ENCODE measurements at places on chromosomes 5 and 9.

DNA sequence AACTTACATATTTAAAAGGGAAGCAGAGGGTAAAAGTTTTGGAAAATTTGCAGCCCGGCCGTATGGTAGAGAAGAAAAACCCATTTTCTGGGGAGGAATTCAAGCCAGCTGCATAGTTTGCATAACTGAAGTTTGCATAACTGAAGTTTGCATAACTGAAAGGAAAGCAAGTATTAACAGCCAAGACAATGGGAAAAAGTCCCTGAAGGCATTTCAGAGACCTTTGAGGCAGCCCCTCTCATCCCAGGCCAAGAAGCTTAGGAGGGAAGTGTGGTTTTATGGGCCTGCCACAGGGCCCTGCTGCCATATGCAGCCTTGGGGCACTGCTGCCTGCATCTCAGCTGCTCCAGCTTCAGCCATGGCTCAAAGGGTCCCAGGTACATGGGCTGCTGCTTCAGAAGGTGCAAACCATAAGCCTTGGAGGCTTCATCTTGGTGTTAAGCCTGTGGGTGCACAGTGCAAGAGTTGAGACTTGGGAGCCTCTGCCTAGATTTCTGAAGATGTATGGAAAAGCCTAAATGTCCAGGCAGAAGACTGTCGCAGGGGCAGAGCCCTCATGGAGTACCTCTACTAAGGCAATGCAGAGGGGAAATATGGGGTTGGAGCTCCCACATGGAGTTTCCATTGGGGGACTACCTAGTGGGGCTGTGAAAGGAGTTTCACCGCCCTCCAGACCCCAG is 36.9 kb upstream of the CXCL14 start:
- DNase-seq = no peak

DNA sequence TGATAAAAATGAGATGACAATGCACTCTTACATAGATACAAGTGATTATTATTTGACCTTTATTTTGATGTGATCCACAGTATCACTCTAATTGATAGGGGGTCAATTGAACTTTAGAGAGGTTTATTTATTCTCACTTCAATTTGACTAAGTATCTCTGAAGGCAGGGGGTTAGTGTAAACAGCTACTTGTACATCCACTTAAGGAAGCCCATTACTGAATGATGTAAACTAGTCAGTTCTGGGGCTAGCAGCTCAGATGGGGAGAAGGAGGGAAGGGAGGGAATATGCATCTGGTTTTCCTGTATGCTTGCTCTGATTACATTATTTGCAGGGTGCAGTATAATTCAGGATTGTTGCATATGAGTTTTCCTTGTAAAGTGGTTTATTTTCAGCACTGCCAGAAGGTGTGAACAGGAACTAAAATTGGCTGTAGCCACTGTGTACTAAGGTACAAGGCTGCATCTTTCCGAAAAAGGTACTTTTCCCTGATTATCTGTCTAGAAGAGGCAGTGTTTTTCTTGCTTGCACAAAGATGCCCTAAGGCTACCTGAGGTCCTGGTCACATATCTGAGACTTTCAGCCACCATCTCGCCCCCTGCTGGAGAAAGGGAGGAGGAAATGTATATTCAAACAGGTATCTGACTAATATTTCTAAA is 51.2 kb downstream of the MRPS27 start:
- peak; percentile 37 for DNase-seq

DNA sequence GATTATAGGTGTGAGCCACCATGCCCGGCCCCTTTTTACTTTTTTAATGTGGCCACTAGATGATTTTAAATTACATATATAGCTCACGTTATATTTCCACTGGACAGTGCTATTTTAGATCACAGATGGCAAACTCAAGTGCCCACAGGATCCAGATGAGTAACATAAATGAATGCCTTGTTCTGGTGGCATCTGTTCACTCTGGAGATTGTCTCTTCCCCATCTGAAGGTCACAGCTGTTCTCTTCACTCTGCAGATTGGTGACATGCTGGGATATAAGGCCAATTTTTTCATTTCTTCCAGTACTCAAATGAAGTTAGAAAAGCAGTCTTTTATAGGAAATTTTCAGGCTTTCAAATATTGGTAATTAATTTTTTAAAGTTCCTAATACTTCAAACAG is 160.1 kb downstream of the DOCK8 start:
- no peak for DNase-seq

DNA sequence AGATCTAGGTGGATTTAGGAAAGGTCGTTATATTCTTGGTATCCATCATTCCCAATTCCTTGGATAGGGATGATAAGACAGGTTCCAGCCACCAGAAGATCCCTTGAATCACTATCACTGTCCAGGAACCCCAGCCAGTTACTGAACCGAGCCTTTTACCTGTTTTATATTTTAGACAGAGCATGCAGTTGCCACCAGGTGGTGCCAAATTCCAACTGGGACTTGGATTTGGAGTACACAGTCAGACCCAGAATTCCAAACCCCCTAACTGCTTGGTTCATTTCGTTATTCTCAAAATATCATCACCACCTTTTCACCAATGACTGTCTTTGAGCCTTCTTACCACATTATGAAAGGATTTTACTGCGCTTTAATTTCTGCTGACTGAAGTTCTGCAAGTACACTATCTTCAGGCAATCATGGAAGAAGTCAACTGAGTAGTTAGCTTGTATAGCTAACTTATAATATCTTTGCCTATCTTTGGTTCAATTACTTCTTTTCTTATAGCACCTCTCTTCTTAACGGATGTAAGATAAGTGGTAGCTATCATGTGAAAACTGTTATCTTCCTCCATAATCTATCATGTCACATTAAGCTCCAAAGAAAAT is 191.8 kb downstream of the PRR16 start:
- DNase-seq = peak; percentile 29

GRCh38 chr5:4479426-4479825 is 660.7 kb upstream of the ADAMTS16 start:
- no peak for DNase-seq

DNA sequence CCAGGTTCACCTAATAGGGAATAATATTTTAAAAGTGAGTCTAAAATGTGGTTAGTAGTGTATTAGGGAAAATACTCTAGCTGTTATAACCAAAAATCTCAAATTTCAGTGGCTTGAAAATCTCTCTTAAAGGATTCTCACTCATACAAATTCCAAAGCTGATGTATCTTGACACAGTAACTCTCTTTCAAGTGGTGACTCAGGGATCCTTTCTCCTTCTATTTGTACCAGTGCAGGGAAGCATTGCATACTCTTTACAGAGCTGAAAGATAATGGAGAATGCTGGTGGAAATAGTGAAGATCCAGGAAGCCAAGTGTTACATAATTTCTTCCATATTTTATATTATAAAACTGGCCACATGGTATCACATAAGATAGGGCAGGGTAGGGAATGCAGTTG is 560.2 kb upstream of the CDH9 start:
- DNase-seq = no peak

- no peak for DNase-seq
Measured at GRCh38 chr5:133957591-133957990, 10.8 kb downstream of the C5orf15 start.

DNA sequence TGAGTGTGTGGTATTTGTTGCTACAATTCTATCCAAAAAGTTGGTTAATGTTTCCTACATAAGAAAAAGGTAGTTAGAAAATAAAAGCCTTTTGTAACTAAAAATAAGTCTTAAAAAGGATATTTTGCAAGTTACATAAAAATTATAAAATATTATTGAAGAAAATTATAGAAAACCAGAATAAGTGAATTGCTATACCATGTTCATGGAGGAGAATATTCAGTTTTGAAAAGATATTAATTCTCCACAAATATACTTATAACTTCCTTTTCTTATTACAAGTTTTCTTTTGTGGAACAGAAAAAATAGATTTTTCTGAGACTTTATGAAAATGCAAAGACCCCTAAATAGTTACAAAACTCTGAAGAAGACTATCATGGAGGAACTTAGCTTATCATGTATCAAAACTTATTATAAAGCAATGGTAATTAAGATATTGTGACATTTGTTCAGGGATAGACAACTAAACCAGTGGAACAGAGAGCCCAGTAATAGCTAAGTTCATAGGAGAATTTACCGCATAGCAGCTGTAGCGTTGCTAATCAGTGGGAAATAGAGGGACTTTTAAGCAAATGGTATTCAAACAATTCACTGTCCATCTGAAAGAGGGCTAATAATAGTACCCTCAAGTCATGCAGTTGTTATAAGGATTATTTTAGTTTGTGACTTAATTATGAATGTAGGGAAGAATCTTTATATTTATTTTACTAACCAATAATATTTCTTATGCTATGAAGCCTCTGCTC is 515.2 kb upstream of the ZNF608 start:
- DNase-seq = no peak

GRCh38 chr5:21173526-21173925 is 1185.5 kb upstream of the CDH18 start:
- DNase-seq = no peak

DNA sequence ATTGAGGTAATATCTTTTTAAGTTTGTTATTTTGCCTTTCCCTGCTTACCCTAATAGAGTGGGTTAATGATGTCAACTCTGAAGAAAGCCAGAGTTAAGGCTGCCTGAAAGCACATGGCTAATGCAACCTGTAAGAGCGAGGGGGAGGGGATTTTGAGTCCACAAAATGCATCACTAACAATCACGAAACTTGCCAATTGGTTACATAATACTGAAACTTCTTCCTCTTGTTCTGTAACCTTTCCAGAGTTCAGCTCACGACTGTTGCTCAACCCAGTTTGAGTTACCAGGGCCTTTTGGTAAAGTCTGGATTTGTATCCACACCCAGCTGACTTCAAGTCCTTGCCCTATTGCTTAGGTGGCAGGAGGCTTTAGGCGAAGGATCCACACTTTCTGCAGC is 308.8 kb downstream of the EFNA5 start:
- no peak for DNase-seq

- DNase-seq = no peak
Measured at GRCh38 chr9:68643901-68644809, 60.9 kb upstream of the PIP5K1B start.

GRCh38 chr9:29796291-29796952 is 2223.1 kb upstream of the C9orf72 start:
- no peak for DNase-seq

DNA sequence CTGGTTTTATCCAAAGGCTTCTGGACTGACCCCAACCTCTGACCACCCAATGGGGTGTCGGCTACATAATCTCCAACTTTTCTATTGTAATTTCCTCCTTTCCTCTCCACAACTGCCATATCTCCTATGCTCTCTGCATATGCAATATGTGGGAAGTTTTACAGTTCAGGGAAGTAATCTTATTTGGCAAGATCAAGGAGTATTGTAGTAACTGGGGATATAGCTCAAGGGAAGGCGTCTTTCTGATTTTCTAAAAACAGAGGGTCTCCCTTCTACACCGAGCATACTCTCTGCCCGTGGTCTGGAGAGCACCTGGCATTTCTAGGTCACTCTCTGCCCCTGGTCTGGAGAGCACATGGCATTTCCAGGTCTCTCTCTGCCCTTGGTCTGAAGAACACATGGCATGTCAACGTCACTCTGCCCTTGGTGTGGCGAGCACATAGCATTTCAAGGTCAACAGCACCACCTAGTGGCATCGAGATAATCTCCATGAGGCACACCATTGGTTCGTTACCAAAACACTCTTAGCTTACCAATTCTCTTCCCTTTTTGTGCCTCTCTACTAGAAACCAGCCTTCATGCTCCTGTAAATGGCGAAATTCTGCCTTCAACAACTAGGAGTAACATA is 616.4 kb upstream of the NUDT12 start:
- DNase-seq = no peak

DNA sequence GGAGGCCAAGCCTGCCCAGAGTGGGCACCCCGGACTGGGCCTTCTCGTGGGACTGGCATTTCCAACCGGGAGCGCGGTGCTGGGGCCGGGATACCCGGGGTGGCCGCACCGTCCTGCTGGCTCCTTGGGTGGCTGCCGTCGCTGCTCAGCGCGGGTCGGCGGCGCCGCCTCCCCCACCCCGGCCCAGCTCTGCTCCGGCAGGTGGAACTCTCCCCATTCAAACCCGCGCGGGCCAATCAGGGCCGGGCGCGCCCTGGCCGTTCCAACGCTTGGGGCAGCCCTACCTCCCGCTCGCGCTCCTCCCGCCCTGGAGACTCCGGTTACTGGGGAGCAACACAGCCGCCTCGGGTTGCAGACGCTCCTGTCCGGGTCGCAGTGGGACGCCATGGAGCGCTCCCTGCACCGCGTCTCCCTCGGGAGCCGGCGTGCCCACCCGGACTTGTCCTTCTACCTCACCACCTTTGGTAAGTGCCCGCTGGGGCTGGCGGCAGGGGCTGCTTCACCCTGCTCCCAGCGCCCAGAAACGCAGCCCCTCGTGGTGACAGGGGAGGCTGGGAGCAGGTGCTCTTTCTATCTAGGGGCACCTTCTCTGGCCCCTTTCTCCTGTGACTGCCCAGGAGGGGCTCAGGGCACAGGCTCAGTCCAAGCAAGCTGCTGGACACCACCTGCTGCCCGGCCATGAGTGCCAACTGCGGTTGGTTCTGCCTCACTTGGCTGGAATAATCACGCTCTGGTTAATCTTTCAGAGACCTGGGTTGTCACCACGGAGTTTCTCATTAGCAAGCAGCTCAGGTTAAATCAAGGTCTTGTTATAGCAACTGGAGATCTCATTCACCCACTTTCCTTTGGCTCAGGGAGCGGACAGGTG is at the start of gene RGS3:
RGS3 (plus strand) TSS at position 310 of the 868 bp plus-strand sequence; CDS start at position 386, 76 bp downstream.
- peak; percentile 71 for DNase-seq

DNA sequence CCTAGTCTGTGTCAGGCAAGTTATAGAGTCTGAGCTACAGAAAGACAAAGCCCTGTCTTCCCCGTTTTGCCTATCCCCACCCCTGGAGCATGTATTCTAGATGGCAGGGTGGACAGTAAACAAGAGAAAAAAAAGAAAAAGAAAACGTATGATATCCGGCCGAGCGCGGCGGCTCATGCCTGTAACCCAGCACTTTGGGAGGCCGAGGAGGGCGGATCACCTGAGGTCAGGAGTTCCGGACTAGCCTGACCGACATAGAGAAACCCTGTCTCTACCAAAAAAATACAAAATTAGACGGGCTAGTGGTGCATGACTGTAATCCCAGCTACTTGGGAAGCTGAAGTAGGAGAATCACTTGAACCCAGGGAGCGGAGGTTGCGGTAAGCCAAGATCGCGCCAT is 523.0 kb upstream of the CDH9 start:
- DNase-seq = no peak

- no peak for DNase-seq
Measured at GRCh38 chr5:107671742-107672210, 1.0 kb upstream of the EFNA5 start.
